ENCODE measurements at places on chromosomes 2 and 18. TPM values are rescaled to one million over a fixed set of nuclear protein-coding genes. Genes with fewer than 3 reads are reported as not detected.

TEX44 gene
- not detected for total RNA-seq

RAX gene
- total RNA-seq = not detected

MYL12A gene
- total RNA-seq = 321 TPM

ODC1 gene
- total RNA-seq = 159 TPM

CAPN14 gene
- 0.05 TPM for total RNA-seq

CNNM4 gene
- 8.3 TPM for total RNA-seq
